AG04449 (cell line): ENCODE measurements at places on chromosomes 13 and 19.

- no peak for DNase-seq
Observed at GRCh38 chr19:1279782-1280341, 4.5 kb downstream of the FAM174C start.

- DNase-seq, result no peak
Observed at GRCh38 chr19:53808710-53809125, 15.4 kb downstream of the NLRP12 start.

DNA sequence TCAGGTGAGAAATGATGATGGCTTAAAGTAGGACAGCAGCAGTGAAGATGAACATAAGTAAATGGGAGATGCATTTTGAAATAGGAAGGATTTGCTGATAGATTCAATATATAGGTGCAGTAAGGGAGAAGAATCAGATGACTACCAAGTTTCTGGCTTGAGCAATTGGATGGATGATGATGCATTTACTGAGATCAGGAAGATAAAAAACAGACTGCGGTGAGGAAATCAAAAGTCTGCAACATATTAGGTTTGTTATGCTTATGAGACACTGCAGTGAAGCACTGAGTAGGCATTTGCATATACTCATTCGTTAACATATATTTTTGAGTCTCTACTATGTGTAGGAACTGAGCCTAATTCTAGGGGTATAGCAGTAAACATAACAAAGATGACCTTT is 184.2 kb downstream of the LACC1 start:
- no peak for DNase-seq

DNA sequence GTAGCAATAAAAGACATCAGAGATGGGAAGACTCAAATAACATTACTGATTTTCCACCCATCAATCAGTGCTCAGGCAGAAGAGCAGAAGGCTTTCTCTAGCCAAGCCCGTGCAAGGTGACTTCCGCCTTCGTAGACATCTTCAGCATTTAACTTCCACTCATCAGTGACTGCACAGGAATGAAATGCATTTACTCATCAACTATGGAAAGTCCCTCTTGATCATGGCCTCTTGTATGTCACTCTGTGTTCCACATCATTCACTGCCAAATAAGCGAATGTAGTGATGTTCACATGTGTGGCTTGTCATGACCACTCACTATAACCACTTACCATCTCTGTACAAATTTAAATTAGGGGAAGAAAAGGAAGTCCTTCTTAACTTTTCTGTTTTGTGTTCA is 49.4 kb downstream of the SACS start:
- peak; percentile 57 for DNase-seq

DNA sequence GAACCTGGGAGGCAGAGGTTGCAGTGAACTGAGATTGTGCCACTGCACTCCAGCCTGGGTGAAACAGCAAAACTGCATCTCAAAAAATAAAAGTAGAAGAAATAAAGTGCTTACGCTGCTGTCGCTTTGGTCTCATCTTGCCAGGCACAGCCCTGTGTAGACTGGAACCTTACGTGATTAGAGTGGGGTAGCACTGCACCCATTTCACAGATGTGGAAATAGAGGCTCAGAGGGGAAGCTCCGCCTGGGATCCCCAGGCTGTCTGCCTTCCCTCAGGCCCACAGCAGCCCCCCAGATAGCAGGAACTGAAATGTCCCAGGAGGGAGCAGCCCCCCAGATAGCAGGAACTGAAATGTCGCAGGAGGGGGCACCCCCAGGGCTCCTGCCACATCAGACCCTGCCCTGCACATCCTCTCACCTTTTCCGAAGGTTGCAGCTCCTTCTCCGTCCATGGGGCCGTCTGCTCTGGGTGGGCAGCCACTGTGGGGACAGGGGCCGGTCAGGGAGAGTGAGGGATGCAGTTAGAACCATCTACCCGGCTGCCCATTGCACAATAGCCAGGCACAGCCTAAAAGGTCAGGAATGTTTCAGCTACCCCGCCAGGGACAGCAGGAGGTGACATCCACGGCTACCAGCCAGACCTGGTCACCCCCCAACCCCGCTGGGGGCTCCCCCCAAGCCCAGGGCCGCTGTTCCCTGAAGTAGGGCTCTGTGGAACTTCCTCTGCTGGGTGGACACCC is 1.9 kb downstream of the PLIN4 start:
- no peak for DNase-seq

- no peak for DNase-seq
Observed at GRCh38 chr19:13827656-13828055, 32.4 kb downstream of the ZSWIM4 start.

DNA sequence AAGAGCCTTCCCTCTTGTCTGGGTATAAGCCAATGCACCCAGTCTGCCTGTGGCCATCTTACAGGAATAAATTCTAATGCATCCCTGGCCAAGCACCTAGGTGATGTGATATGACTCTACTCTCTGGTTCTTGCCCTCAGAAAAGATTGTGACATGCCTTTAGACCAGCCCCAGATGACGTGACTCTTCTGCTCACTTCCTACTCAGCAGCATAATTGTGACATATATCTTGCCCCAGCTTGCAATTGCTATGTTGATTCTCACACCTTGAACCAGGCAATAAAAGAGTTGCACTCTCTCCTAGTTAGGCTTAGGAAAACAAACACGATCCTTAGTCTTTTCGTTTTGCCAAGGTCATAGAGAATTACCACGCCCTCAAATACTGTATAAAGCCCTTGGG is 13.3 kb upstream of the ZNF726 start:
- DNase-seq, result no peak

DNA sequence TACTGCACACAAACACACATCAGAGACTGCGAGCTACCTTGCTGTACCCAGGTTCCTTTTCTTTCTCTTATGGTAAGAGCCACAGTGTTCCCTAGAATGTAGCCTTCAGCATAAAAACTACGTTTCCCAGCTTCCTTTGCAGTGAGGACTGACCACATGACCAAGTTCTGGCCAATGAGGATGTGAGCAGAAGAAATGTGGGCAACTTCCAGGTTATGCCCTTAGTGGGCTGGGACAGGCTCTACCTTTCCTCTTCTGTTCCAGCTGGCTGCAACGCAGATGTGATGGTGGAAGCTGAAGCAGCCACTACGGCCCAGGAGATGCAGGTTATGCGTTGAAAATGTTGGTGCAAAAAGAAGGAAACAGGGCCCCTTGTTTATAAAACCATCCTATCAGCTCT is 27.5 kb downstream of the VRK3 start:
- no peak for DNase-seq

- DNase-seq, result no peak
Observed at GRCh38 chr19:35522745-35523327, 5.3 kb downstream of the SBSN start.

- no peak for DNase-seq
Observed at GRCh38 chr19:10291554-10292205, 1.9 kb downstream of the ICAM5 start.

DNA sequence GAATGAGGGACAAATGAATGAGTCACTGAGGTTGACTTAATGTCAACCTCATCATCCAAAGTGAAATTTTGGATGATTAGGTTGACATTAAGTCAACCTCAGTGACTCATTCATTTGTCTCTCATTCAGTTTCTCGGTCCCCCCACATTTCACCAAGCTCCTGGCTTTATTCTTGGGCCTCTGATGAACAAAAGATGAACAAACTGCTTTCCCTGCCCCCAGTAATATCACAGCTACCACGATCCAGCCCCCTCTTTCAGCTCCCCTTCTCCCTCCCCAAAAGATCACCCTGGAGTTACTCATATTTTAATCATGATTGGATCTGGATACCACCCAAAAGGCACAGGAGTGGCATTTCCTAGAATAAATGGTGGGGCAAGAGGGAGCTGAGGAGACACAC is 10.8 kb downstream of the CEACAM18 start:
- DNase-seq, result no peak

GRCh38 chr19:54266133-54266532 is 9.1 kb upstream of the LILRB5 start:
- no peak for DNase-seq
